Panc1 (cell line): ENCODE measurements at places on chromosomes 11 and 22.

DNA sequence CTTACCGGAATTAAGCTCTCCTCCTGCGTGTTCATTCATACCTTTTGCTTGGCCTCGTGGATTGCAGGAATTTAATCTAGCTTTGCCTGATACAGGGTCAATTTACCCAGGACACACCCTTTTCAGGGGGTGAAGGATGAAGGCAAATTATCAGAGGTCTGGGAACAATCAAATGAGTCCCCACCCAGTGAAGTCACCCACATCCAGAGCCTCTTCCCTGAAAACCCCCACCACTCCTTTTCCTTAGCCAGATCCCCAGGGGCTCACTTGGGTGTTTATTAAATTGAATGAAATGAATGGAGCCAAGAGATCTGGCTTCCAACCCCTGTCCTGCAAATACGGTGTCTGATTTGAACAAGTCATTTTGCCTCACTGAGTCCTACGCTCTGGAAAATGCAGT lies 31.0 kb upstream of the LIPT2 start:
- no peak for DNase-seq

- DNase-seq, result no peak
These were observed 3.1 kb downstream of the TMEM25 start for GRCh38 chr11:118533769-118534729.

DNA sequence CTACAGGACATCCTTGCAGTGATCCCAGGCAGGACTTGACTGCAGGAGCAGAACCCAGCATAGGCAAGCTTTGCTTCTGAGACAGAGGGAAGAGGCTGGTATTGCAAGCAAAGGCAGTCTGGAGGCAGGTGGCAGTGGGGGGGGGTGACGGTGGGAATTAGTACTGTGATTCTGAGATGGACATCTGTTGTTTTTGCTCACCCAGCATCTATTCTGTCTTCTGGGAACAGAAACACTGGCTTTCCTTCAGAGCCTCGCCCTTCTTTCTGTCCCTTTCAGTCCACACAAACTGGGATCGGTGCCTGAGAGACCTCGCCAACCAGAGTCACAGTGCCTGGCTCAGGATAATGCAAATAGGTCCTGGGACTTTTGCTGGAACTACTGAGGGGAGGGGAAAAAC lies 31.2 kb upstream of the RASL10A start:
- no peak for DNase-seq

GRCh38 chr11:47967577-47968525 lies 12.5 kb upstream of the PTPRJ start:
- DNase-seq, result no peak

- no peak for DNase-seq
These were observed 3.3 kb upstream of the SHISA8 start for GRCh38 chr22:41917903-41918791.

- DNase-seq, result no peak
These were observed 11.8 kb downstream of the PTS start for GRCh38 chr11:112238041-112238440.

GRCh38 chr11:62398011-62398994 lies 20.5 kb upstream of the SCGB1A1 start:
- DNase-seq, result no peak

GRCh38 chr11:34464591-34465051 lies 25.9 kb downstream of the CAT start:
- no peak for DNase-seq

GRCh38 chr22:23106906-23107367 lies 34.9 kb downstream of the RSPH14 start:
- no peak for DNase-seq

- no peak for DNase-seq
These were observed 123.9 kb downstream of the CTNND1 start for GRCh38 chr11:57885298-57886050.

GRCh38 chr11:8192896-8193209 lies 24.0 kb upstream of the RIC3 start:
- DNase-seq, result no peak

GRCh38 chr11:131940126-131940525 lies 569.7 kb downstream of the NTM start:
- no peak for DNase-seq

- no peak for DNase-seq
These were observed 36.5 kb upstream of the TOLLIP start for GRCh38 chr11:1345737-1346513.

DNA sequence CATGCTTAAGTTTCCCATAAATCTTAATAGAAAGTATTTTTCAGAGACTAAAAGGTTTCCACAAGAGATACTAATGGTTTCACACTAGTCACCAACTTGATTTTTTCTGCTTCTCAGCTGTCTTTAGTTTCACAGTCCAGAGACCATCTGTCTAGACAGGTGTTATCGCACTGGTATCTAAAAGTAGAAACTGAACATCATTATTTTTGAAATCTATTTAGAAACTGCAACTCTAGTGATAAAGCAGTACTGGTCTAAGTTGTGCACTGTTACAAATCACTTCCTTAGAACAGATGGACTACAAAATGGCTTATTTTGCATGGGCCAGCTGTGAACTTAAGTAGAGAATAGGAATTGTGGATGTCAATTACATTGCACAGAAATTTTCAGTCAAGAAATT lies 78.0 kb downstream of the CNTN5 start:
- DNase-seq, result no peak
